ENCODE measurements at places on chromosomes 13 and 19. TPM values are rescaled to one million over a fixed set of nuclear protein-coding genes. Genes with fewer than 3 reads are reported as not detected.

SYCN gene
- not detected for total RNA-seq

GRCh38 chr13:62331384-62331783 lies 915.7 kb upstream of the PCDH20 start:
- no peak for DNase-seq

GRCh38 chr13:78201411-78201810 lies 282.8 kb upstream of the EDNRB start:
- DNase-seq: no peak

DNA sequence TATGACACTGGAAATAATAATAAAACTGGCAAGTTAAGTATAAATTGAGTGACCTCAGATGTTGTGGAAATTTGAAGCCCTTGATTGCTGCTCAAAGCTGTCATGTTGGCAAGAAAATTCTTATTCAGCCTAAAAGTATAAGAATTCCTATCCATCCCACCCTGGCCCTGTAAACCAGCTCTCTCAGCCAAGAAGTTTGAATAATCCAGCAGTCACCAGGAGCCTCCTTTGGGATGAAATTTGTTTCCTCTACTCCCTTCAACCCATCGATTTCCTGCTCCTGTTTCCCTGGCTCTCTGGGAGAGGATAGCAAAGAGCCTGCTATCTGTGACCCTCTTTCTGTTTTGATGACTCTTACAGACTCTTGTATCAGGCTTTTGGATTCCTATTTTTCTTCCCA lies 169.3 kb downstream of the LHFPL6 start:
- no peak for DNase-seq

DNA sequence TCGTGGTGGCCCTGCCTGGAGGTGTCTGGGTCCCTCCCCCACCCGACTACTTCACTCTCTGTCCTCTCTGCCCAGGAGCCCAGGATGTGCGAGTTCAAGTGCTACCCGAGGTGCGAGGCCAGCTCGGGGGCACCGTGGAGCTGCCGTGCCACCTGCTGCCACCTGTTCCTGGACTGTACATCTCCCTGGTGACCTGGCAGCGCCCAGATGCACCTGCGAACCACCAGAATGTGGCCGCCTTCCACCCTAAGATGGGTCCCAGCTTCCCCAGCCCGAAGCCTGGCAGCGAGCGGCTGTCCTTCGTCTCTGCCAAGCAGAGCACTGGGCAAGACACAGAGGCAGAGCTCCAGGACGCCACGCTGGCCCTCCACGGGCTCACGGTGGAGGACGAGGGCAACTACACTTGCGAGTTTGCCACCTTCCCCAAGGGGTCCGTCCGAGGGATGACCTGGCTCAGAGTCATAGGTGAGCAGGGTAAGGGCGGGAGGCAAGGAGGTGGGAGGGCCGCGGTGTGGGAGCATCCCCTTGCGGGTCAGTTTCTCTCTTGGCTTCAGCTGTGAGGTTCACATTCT lies 19.2 kb downstream of the NECTIN2 start:
- DNase-seq: no peak

DNA sequence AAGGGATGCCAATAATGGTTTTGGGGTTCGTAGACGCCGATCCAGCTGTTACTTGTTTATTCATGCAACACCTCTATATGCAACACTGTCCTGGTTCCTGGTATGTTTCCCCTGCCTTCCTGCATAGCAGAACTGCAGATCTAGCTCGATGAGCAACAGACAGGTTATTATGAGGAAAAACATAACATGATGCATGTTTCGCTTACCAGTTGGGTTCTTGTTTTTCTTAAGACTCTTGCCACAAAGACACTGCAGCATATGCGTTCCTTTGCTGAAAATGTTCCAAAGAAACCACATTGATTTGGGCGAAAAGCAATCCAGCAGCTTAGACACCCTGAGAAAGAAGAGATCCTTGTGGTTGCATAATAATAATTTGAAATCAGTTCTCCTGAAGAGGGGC lies 583 bp downstream of the FGF14 start:
- DNase-seq: no peak

GRCh38 chr13:95184317-95184716 lies 116.9 kb downstream of the ABCC4 start:
- DNase-seq: no peak

DNA sequence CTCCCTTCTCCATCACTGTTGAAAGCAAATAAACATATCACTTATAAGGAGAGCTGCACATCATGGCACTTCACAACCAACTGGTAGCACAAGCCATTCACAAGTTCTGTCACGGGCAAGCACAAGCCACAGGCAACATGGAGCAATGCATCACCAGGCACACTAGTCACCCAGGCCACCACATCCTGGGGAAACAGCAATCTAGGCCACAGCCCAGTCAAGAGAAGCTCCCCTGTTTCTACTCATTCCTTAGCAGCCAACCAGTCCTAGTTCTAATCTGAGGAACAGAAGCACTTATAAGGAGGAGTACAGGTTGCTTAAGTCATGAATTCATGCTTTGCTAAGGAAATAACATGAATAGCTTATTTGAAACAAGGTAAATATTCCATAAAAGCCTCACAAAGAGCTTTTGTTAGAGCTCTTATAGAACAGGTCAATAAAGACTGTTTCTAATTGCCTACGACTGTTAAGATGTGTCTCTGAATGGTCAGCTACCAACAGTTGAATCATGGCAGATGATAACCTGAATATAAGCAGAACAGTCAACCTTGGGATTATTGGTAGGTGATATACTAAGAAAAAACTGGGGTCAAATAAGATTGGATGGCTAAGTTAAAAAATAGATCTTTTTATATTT lies 169.0 kb downstream of the TBC1D4 start:
- no peak for DNase-seq
